ENCODE measurements at places on chromosomes 4 and X.

GRCh38 chr4:39469429-39470077, 10.7 kb downstream of the LIAS start:
- DNase-seq: peak; percentile 55

DNA sequence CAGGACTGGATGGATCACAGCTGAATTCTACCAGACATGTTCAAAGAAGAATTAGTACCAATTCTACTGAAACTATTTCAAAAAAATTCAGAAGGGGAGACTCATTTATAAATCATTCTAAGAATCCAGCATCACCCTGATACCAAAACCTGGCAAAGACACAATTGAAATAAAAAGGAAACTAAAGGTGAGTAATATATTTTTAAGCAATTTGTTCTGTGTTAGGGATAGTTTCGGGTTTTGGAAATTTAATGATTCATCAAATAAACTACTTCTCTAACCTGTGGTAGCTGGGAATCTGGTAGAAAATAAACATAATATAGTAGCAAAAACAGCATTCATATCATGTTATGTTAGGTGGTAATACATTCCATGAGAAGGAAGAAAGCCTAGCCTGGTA, 662.2 kb upstream of the BOD1L1 start:
- no peak for DNase-seq

DNA sequence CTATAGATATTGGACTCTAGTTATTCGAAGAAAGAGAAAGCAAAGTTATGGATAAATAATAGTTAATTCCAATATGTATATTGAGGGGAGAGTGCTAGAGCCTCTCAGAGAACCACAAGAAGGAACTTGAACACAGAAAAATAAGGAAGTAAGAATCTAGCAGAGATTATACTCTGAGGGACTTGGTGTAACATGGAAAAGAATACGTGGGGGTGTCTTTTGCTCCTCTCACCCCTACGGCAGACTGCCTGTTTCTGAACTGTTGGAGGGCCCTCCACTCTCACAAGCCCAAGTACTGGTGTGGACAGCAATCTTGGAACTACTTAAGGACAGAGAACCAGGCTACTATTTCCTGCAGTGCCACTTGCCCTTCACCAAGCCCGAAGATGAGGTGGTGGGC, 1174.4 kb upstream of the PCDH10 start:
- no peak for DNase-seq

DNA sequence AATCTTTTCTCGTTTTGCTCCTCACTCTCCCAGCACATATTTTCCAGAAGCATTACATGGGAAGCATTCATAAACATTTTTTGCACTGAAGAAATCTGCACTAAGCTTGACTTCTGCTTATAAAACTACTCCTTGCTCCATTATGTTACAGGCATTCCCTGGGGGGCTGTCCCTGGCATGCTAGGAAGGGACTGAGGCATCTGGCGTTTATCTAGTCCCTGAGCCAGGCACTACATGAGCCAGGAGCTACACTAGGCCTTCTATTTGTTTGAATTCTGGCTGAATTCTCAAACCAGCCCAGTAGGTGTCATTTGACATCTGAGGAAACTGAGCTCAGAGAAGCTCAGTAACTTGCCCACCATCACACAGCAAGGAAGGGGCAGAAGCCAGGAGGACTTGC, 43.3 kb downstream of the NHSL2 start:
- no peak for DNase-seq

DNA sequence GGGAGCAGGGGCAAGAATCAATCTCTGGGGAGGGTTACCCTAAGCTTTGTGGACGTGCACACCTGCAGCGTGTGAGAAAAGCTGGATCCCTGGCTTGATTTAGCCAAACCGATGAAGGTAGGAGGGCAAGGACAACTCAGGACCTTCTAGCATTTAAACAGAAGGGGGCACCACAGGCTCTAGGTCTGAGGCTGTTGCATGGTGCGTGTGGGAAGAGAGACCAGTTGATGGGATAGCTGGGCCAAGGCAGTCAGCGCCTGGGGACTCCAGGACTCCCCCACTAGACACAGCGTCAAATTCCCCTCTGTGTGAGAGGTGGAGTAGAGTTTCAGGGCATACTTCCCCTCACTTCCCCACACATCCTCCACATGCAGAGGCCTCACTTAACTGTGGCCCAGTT, 4.3 kb downstream of the GABRQ start:
- DNase-seq: no peak

DNA sequence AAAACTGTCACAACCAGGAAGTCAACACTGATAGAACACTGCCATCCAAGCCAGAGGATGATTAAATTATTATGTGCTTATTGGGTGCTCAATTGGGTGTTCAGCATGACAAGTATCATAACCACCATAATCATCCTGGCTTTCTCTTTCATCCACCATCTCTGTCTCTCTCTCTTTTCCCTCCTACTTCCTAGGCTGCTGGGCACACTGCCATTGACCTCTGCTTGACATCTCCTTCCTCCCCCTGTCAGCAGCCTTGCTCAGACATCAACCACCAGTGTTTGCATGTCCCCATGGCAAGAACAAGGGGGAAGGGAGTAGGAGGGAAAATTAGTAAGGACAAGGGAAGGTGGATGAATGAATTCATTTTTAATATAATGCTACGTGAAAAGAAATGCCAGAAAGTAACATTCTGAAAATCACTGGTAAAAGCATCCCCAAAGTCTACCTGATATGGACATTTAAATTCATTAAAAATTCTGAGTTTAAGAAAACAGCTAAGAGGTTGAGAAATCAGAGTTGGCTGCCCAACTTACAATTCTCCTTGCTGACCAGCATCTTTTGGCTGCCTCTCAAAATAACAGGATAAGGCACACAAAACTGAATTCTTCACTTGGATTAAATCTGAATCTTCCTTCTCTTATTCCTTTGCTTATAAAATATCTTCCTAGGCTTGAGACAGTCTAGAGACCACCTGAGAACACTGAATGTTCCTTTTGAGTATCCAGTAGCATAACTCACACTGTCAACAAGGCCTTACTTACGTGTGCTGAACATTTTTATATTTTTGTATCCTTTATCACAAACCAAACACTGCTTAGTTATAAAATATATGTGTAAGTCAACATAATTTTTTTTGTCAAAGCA, 48.5 kb downstream of the SNCA start:
- no peak for DNase-seq

GRCh38 chrX:150486011-150486410, 82.4 kb upstream of the MTM1 start:
- peak; percentile 11 for DNase-seq

DNA sequence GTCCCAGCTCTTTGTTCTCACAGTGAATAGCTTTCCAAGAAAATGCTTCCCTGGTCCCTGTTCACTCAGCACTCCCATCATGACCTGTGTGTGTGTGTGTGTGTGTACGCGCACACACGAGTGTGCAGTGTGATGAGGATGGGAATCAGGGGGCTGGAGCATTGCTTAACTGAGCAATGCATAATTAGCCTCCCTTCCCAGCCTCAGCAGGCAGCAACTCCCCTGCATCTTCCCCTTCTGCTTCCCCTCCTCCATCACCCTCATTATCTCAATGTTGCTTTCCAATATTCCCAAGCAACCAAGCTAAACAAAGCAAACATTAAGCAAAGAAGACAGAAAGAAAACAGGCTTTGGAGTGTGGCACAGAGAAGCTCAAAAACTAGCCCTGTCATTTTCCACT, 137.0 kb downstream of the RBM47 start:
- no peak for DNase-seq

DNA sequence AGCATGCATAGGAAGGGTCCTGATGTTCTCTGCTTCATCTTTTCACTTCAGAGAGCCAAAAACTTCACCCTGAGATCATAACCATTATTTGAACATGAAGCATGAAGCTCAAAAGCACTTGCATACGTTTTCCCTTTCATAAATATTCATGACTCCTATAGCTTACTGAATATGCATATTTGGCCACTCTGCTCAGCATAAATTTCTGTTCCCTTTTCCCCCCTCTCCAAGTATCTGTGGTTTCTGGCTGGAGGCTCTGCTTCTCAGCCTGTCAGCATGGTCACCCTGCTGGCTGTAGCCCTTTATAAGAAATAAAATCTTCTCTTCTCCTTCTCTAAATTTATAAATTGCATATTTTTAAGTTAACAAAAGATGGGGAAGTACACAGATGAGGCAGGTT, 384.7 kb upstream of the AGA start:
- DNase-seq: no peak

- no peak for DNase-seq
Observed at GRCh38 chrX:67346667-67347066, 197.2 kb upstream of the AR start.

DNA sequence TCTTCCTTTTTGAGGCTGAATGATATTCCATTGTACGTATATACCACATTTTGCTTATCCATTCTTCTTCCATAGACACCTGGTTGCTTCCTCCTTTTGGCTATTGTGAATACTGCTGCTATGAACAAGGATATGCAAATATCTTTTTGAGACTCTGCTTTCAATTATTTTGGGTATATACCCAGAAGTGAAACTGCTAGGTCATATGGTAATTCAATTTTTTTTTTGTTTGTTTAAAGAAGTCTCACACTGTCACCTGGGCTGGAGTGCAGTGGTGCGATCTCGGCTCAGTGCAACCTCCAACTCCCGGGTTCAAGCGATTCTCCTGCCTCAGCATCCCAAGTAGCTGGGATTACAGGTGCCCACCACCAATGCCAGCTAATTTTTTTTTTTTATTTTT, 75.3 kb downstream of the METTL14 start:
- DNase-seq: no peak

DNA sequence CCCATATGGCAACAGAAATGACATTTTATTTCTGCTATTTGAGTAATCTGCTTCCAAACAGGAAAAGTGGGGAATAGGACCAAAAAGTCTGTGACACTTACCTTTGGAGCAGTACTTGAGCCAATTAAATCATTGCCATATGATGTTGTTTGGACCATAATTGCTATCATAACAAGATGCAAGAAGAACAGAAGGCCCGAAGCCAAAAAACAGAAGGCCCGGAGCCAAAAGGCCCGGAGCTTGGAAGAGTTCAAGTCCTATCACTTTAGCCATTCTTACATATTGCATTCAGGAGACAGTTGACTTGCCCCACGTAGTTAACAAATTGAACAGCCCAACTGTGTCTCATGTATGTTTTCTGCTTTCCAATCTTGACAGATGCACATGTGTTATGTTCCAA, 285.6 kb downstream of the ARHGAP24 start:
- no peak for DNase-seq

DNA sequence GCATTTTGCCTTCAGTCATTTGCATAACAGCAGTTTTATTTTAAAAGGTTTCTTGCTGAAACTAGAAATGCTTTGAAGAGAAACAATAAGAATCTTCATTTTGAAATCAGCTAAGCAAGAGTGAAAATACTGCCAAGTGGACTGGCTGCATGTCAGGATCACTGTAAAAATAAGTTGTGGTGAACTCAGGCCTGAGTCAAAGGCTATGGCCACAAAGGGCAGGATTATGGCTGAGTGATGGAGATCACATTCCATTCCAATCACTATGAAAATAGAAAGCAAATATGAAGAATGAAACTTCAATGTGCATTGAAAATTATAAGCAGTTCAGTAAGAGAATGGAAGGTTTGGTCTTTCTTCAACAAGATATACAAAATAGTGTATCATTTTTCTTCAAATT, 224.5 kb downstream of the PCDH18 start:
- DNase-seq: no peak

DNA sequence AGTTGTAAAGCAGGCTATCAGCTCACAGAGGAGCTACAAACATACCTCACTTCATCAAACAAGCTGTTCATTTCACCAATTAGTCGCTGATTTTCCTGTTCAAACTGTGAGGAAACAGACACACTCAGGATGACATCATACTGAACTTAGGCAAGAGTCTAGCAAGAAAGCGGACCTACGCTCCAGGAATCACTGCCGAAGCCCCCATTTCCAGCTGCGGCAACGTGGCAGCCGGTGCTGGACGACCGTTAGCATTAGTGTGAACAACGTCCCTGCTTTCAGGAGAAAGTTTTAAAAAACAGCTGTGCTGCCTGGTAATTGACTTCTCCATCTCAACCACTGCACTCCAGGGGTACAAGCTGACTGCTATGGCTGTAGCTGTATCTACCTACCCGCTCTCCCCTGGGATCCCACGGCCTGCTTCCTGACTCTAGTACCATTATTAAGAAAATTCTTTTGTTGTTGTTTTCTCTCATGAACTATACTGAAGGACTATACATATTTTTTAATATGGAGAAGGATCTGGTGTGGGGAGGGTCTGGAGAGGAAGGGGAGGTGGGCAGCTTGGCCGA, 38.3 kb downstream of the NSG1 start:
- no peak for DNase-seq

- DNase-seq: no peak
Observed at GRCh38 chr4:98905839-98906238, 23.1 kb downstream of the EIF4E start.

DNA sequence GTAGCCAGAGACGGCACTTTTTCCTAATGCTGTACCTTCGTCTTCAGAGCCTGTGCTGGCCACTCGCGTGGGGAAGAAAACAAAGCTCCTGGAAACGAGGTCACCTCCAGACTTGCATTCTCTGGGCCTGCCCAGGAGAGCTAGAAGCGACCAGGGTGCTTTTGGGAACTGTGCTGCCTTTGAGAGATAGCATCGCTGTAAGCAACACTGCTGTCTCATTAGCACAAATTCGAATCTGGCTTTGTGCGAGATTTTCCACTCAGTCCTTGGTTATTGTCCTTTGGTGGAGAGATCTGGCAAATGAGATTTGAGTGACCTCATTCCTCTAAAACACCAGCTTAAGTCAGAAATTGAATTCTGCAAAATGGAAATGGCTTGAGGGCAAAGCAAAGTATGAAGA, 66.1 kb upstream of the TLR3 start:
- no peak for DNase-seq

DNA sequence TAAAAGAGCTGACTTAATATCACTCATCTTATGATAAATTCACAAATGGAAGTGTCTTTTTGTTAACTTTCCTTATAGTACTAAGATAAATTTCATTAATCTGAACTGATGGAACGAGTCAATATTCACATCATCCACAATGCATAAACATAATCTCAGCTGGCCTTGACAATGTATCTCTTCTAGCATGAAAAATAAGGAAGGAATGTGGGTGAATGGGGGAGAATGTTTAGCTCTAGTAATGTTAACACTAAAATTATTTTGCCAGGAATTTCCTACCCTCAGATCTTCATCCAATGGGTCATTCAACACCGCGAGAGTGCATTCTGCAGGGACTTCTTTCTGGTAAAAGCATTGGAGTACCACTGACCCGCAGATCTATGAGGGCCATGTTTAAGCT, 15.8 kb downstream of the TRPC3 start:
- DNase-seq: no peak

DNA sequence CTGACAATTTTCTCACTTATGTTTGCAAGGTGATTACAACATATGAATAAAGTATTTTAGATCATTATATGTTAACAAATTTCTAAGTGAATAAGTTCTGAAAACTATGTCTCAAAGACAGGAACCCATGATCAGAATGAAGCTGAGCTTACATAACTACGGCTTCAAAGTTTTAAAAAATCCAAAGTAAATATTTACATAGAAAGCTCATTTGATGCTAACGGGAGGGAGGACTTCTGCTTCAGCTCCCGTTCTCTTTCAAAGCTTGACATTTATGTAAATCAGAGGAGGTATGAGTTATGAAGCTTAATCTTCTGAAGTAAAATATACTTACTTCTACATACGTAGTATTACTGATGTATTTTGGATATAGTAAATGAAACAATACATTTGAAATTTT, 72.9 kb upstream of the PDLIM3 start:
- no peak for DNase-seq
